ENCODE measurements at places on chromosomes 16 and 17.

DNA sequence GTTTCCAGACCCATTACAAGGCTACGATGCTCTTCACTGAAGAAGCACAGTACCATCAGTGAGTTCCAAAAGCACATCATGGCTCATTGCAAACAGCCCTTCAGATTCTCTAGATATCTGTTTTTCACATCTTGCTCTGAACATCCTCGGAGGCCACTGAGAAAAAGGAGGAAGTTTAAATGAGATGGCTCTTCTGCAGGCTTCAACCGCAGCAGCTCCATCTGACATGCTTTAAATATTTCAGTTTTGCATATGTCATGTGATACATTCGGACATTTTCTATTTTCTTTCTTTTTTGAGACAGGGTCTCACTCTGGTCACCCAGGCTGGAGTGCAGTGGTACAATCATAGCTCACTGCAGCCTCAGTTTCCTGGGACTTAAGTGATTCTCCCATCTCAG is 396.8 kb downstream of the NPIPA8 start:
- DNase-seq = no peak

GRCh38 chr16:1859650-1860049 is 12.3 kb downstream of the MEIOB start:
- no peak for DNase-seq

DNA sequence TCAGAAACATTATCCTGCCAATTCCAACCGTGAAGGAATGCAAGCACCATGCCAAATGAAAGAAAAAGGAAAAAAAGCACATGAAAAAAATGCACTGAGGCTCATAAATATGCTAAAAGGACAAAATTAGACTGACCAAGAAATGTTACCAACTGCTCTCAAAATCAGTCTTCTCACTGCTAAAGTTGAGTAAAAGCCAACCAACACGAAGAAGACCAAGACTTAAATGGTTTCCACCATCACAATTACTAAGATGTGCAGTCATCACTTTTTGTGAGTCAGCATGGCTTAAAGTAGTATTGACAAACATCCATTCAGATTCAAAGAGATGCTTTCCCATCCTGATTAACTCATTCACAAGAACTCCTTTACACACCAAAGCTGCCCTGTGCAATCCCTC is 16.4 kb downstream of the CDYL2 start:
- DNase-seq = no peak

- no peak for DNase-seq
Observed at GRCh38 chr17:59623151-59623550, 3.5 kb downstream of the CLTC start.

GRCh38 chr16:898761-899682 is 71.8 kb downstream of the LMF1 start:
- no peak for DNase-seq

DNA sequence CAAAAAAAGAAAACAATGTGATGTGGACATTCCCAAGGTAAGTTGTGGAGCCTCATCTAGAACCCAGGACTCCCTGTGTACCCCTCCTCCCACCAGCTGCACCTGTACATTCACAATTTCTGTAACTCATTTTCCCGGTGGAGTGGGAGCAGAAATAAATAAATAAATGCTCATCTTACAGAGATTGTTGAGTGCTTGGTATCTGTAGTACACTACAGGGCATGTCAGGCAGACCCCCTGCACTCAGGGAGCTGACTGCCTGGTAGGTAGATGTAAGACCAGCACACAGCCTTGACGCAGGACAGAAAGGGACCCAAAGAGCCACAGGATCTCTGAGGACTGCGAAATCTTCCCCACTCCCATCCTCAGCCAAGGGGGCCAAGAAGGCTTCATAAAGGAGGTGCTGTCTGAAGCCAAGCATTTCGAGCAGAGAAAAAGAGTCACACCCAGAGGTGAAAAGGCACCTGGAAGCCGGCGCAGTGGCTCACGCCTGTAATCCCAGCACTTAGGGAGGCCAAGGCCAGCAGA is 6.5 kb downstream of the EIF1 start:
- no peak for DNase-seq

DNA sequence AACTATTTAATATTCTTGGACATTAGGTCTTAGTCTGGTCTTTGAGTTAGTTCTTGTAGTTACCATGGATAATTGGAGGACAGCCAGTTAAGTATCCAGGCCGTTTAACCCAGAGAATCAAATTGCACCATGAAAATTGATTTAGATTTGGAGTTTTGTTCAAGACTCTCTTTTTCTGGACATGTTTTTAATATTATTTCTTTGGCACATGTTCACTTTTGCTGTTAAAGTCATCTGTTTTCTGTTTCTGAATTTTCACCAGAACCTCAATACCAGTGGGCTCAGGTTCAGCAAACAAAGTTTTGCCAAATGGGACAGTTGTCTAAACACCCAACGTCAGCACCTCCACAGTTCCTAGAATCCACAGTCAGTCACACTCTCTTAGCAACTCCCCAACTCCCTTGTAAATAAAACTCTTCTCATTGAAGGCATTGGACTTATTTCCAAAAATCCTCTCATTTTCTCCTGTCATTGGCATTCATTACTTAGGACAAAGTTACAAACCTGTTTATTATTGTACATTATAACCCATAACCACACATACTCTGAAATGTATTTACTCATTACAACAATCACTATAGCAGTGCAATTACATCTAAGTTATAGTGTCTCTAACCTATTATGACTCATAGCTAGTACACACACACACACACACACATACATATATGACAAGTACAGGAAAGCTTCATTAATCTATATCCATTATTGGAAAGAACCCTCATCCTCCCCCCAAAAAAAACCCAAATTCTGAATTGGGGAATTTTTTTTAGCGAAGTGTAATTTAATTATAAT is 33.5 kb upstream of the DNAH9 start:
- DNase-seq = no peak

DNA sequence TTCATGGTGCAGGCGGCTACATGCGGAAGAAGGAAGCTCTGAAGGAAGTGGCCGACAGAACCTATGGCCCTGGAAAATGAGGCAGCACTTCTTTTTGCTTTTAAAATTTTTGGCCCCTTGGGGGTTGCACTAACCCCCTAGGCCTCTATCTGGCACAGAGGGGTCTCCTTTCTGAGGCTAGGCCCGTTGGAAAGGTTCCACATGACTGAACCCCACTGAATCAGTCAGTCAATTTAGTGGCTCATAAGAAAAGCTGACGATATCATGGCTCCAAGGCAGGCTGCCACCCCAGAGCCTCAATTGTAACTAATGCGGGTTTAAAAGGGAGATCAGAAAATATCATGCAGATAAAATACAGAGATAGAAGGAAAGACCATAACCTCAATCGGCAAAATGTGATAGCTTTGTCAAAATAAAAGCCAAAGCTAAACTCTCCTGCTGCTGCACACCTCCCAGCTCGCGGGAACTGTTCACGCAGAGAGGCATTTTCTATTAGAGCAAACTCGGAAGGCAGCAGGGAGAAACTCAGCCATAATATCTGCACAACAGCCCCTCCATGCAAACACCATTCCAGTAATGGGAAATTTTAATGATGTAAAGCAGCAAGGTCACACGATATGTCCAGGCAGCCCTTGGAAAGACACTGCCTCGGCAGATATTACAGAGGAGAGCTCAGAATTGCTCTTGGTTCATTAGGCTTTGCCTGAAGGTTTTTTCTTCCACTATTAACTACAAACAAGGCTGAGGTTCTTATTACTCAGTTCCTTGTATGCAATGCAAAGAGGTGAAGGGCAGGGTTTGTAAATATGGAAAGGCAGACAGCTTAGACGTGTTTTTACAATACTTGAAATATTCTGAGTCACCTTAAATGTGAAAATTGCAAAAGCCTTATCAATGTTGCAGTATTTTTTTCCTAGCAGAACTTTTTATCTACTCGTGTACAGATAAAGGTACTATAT is 200.4 kb upstream of the PMFBP1 start:
- no peak for DNase-seq

GRCh38 chr17:19391432-19391831 is 4.4 kb upstream of the MFAP4 start:
- no peak for DNase-seq

DNA sequence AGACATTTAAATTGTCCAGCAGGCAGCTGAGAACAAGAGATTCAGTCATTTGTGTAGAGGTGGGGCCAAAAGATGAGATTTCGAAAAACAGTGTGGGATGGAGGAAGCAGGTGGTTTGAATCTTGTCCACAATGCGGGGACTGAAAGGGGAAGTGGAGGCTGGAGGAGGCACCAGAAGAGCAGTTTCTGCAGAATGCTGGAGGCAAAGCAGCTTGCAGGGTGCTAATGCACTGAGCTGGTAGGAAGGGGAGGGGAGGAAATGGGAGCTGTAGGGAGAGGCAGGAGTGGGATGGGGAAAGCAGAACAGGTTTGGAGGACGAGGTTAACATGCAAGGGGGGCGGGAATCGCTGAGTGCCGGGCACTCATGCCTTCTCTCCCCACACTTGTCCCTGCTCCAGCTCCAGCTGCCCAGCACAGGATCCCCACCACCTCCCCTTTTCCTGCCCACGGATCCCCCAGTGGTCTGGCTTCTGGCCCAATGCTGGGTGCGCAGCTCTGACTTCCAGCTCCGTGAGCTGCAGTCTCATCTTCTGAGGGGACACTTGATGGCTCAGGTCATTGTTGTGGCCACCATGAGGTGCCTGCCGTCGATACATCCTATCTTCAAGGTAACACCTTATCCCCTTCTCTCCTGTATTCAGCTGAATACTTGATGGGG is 9.4 kb downstream of the C17orf100 start:
- DNase-seq = peak; percentile 26

DNA sequence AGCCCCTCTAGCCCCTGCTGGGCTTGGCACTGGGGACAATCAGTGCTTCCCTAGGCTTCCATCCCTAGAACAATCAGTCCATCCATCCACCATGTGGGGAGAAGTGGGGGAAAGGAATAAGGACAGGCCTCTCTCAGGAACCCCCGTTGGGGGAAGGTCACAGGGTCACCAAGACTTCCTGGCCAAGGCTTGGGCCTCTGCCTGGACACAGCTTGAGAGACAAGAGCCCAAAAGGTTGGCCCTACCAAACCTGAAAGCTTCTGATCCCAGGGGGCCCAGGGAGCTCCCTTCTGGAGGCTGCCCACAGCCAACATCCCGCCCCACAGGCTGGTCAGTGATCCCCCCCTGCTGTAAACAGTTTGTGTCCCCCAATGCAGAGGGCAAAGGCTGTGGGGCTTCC is 16.2 kb upstream of the MTMR4 start:
- DNase-seq = no peak

DNA sequence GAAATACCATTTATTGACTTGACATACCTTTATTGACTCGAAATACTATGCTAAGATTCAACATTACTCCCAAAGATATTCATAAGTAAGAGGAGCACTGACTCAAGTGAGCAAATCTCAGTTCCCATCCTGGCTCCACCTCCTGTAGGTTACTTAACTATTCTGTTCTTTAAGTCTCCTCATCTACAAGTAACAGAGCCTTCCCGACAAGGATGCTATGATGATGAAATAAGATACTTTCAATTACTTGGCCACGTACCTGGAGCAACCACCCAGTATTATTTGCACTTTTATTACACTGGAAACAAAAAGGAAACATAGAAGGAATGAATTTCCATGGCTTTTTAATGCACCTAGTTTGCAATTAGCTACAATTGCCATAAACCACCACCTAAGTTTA is 16.3 kb downstream of the KANSL1 start:
- no peak for DNase-seq

- DNase-seq = no peak
Observed at GRCh38 chr17:3798273-3799180, 2.5 kb downstream of the ITGAE start.

GRCh38 chr17:42116705-42117396 is 4.3 kb downstream of the KAT2A start:
- DNase-seq = peak; percentile 66

DNA sequence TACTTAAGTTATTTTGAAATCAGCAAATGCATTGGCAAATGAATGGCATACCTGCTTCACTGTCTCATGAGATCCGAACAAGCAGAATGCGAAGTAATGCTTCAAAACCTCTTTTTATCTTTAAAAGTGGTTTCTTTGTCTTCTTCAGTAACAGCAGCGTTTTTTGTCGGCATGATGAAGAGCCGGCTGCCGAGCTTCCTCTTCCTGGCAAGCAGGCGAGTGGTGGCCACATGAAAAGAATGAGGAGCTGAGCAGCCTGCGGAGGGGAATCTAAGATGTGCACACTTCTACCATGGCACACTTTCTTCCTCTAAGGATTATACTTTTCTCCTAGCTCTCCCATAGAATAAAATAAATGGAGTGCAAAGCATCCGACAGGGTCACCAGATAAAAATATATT is 42.4 kb upstream of the AKTIP start:
- DNase-seq = no peak

DNA sequence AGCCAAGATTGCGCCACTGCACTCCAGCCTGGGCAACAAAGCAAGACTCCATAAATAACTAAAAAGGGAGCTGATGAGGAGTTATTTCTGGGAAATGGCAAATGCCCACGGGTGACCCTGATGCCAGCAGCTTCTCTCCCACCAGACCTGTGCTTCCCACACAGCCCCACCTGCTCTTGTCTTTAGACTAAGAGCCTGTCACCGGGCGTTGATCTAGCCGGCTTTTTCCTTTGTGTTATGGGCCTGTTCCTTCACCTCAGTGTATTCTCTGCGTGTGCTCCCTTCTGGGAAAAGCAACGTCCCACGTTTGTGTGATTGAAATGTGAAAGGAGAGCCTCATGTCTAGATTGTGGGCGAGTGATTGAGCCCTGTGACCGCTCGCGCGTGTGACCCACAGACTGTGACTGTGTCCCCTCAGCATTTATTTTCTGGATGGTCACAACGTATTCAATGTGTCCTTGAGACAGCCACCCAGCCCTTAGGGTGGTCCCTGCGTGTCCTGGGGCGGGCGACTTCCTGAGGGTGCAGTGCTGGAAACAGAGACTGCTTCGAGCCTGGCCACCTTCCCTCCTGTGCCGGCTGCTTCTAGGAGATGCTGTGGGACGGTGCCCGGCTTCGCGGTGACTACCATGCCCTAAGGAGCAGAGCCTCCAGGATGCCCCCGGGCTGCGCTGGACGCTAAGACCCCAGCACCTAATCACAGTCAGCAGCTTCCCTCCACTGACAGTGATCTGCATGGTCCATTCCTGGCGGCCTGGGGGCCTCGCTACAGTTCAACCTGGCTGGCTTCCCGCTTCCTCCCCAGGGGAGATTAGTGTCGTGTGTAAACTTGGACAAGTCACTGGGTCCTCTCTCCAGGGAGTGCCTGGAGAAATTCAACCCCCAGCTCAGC is 7.8 kb upstream of the RNPS1 start:
- peak; percentile 5 for DNase-seq

- no peak for DNase-seq
Observed at GRCh38 chr16:8819411-8820034, 21.9 kb downstream of the PMM2 start.

- DNase-seq = no peak
Observed at GRCh38 chr17:19381741-19382444, 3.6 kb downstream of the MAPK7 start.

GRCh38 chr17:50423553-50424159 is 2.4 kb upstream of the ACSF2 start:
- no peak for DNase-seq

All from nucleus accumbens (tissue), 56 donors.